NCI-H345 (cell line): ENCODE measurements at places on chromosomes 3 and 15.

DNA sequence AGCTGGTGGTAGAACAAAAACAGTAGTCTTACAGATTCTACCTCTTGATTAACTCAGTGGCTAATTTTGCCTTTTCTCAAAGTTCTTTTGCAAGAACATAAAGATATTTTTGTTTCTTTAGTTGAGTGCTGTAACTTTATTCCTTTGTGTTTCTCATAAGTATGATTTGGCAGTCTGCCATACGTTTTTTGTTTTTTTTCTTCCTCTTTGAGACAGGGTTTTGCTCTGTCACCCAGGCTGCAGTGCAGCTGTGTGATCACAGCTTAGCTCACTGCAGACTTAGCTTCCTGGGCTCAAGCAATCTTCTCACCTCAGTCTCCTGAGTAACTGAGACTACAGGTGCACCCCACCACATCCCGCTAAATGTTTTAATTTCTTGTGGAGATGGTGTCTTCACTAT, 22.4 kb downstream of the B3GNT5 start:
- DNase-seq = no peak

- no peak for DNase-seq
These were observed 619.5 kb upstream of the CBLB start for GRCh38 chr3:106488331-106488730.

- DNase-seq = no peak
These were observed 3.3 kb upstream of the IDH2 start for GRCh38 chr15:90105521-90105920.

- peak; percentile 38 for DNase-seq
These were observed at the start of gene SCN5A for GRCh38 chr3:38649500-38650247. Gene SCN5A, minus strand, starts transcription at chr3:38649687. Its CDS starts 16,380 bp downstream, at chr3:38633307.

DNA sequence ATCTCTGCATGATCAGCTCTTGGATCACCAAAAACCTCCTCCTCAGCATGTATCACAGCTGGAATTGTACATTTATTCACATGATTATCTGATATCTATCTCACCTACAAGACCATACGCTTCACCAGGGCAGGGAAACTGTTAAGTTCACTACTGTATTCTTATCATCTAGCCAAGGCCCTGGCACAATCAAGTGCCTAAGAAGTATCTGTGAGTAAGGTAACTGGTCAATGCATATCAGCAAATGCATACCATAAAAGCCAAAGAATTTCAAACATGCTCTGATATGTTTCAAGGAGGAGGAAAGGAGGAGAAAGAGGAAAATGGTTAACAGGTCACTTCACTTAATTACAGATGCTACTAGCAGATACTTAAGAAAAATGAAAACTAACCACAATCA, 158.4 kb downstream of the LIPC start:
- DNase-seq = no peak

- no peak for DNase-seq
These were observed 188.0 kb downstream of the PEX5L start for GRCh38 chr3:179848711-179849110.
